ENCODE measurements at places on chromosomes 1 and 21.

GRCh38 chr21:33428669-33429068 lies 25.5 kb downstream of the IFNGR2 start:
- DNase-seq, result no peak

DNA sequence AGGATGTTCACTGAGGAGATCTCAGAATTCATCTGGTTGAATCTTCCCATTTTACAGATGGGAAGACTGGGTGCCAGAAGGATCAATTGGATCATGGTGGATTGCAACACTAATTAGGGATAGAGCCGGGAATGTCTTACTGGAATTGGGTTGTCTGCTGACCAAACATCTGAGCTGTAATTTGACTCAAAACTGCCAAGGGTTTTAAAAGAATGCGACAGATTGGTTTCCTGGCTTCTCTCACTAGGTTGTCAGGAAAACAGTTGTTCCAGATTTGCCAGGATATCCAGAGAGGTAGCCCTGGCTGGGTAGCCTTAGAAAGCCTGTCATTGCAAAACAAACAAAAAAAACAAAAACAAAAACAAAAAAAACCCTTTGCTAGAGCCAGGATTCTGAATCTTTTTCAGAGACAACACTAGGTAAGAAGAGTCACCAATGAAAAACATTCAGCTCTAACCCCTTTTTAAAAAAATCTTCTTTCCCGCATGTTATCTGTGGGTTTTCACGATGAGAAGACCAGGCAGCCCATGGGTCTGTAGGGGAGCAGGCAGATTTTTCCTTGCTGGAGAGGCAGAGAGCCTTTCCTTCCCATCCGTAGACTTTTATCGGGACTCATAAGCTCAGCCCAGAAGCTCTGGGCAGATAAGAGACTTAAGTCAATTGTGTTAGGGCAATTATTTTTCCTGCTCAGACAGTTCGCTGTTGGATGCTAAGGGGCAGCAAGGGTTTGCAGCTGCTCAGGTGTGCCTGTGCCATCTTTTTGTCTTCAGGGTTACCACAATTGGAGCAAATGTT lies 418.9 kb downstream of the PRDM2 start:
- DNase-seq, result no peak

- DNase-seq, result no peak
These were observed 493.2 kb upstream of the NFIA start for GRCh38 chr1:60589046-60589748.

DNA sequence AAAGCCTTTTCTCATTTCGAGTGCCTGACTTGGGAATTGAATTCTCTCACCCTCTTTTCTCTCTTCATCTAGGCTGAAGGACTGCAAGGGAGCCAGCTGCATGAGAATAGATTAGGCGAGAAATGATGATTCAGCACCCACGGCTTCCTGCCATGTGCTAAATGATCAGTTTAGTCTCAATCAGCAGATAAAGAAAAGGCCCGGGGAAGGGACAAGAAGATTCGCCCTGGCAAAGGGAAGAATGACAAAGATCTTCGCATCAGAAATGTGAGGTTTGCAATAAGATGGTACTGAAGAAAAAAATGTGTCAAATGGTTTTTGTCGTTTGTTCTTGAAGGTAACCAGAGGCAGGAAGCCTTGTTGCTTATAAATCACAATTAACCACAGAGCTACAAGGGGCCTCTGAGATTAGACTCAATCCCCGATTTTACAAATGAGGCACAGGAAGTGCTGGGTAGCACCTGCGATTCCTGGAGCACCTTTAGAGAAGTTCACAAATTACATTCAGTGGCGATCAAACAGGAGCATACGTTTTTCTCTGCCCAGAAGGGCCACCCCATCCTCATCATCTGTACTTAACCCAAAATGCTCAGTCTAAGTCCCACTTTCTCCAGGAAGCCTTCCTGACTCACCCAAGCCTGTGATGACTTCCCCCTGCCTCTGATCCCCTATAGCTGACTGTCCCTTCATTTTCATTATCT lies 183.4 kb downstream of the ZNF281 start:
- DNase-seq, result peak; percentile 35

- DNase-seq, result no peak
These were observed 109.5 kb upstream of the LMO4 start for GRCh38 chr1:87219141-87219540.

DNA sequence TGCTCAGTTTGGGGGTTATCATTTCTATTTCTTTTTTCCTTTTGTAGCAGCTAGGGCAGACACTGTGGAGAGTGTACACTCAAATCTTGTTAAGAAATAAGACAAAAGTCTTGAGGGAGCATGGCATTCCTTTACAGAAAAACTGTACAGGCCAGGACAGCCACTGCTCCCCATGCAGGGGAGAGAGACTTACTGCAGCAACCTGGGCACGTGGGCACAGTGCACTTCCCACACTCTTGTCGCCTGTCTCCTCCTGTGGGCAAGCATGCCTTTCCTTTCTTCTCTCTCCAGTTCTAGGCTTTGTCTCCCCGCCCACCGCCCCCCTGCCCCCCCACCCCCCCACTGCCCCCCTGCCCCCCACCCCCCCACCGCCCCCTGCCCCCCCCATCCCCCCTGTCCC lies 51.9 kb downstream of the PHC2 start:
- no peak for DNase-seq

DNA sequence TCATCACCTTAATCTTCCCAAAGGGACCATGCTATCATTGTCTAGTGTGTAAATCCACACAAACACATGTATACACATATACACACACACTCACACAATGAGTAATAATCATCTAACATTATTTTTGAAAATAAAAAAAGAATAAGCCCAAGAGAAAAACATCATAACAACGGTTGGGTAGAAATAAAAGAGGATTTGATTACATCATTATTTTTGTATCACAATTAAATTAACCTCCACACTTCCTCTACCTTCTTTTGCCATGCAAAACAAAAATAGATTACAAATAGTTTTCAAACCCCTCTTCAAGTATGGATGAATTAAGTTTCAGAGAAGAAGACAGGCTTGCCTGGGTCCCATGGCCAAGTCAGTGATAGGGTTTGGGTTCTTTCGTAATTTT lies 238.1 kb downstream of the VAV3 start:
- DNase-seq, result no peak

GRCh38 chr1:83997631-83998030 lies 1.3 kb downstream of the TTLL7 start:
- no peak for DNase-seq

DNA sequence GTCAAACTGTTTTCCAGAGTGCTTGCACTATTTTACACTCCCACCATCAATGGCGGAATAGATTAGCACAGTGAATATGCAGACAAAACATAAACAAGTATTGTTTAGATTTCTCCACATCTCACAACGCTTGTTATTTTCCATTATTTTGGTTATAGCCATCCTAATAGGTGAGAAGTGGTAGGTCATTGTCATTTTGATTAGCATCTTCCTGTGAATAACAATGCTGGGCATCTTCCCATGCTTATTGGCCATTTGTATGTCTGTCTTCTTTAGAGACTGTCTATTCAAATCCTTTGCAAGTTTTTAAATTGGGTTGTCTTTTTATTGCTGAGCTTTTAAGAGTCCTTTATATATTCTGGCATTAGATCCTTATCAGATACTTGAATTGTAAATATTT lies 54.7 kb downstream of the LRRC71 start:
- no peak for DNase-seq

- DNase-seq, result no peak
These were observed 604.6 kb downstream of the LRRIQ3 start for GRCh38 chr1:73593364-73593763.

- DNase-seq, result no peak
These were observed 42.7 kb downstream of the BCAR3 start for GRCh38 chr1:93638981-93639380.

DNA sequence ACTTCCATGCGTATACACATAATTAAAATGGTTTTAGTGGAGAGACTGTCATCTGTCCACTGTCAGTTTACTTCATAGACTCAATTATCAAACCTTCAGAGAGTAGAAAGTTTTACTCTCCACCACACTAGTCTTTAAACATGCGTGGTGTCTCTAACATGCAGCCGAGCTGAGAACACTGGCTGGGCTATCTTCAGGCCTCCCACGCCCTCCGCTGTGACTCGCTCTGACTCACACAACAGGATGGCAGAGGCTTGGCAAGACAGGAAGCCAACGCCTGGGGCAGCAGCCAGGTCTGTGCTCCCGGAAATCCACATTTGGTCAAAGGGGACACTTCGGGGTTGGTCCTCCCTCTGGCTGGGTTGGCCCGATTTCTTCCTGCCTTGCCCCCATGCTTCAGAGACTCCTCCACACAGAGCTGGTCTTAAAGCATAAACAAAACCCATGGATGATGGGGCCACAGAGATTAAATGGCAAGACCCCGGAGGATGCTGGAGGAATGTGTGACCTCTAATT lies 22.7 kb upstream of the IFNGR2 start:
- DNase-seq, result no peak

DNA sequence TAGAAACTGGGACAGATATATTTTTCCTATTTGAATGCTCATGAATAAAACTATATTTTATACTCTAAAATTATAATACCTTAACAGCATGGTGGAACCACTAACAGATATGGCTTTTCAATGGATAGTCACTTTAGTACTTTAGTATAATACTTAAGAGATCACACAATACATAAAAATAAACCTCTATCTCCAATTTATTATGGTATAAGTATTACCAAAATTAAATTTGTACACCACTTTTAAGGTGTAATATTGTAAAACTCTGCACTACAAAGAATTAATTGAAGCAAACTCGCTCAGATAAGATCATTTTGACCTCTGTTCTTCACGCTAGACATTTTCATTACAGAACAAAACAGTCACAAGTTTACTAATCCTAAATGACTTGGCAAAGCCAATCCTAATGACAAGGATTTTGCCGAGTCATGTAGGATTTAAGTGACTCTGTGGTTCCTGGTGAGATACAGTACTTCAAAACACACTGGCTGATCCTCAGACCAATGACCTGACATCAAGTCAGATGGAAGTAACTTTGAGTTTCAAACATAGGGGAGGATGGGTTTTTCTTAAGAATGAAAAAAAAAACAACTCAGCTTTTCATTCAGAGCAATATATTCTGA lies 200.6 kb downstream of the SMYD3 start:
- no peak for DNase-seq

DNA sequence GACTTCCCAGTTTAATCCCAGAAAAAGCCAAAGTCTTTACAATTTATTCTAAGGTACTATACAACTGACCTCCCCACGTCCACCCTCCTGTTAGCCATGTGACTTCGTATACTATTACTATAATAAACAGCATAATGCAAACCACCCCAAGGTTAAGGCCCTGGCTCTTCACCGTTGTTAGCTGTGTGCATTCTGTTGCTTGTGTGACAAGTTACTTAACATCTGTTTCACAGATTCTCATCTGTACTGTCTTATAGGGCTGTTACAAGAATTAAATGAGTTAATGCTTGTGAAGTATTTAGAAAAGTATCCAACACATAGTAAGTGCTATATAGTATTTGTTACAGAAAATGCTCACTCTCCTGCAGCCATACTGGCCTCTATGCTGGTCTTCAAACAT lies 15.7 kb downstream of the WARS2 start:
- DNase-seq, result no peak

GRCh38 chr1:25033030-25033827 lies 103.2 kb upstream of the RUNX3 start:
- DNase-seq, result no peak

DNA sequence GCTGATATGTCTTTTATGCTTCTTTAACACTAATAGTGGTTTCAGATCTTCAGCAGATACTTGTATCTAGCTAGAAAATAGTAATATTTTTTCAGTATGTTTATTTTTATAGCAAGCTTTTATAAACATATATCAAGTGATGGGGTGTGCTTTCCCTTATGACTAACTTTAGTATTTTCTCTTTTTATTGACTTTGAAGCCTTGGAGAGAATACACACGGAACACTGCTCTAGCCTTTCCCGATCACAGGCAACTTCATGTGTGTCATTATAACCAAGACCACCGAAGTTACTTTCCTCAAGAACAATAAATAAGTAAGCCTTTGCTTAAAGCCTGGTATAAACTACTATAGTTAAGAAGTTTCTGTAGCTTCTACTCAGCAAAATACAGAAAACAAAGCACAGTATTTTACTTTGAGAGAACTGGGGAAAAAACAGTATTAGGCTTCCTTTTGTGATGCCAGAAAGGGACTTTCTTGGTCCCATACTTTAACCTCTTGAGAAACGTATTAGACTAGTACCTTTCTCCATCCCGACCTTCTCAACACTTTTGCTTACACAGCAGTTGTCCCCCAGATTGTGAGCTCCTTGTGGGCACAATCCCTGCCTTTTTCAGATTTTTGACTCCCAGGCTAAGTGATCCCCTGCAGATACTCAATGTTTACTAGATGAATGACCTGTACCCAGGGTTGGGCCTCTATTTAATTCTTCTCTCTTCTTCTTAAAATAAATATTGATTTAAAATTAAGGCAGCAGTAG lies 3.3 kb downstream of the ADSS2 start:
- no peak for DNase-seq

- DNase-seq, result no peak
These were observed 491.2 kb upstream of the ZRANB2 start for GRCh38 chr1:71572038-71572437.

DNA sequence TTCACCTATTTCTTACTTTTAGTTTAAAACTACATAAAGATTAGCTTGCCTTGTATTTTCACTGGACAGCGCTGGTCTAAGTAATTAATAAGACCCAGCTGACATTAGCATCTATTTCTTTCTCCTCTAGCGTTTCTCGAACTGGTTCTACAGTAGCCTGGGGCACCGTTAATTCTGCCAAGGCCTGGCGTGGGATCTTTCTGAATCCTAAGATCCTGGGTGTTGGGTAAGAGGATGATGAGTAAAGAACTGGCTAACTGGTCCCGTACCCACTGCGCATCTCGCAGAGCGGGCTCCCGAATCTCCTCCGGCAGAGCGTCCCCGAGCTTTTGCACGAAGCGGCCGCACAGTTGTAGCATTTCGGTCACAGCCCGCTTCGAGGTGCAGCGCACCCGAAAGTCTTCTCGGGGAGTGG lies 309 bp downstream of the NSL1 start:
- peak; percentile 4 for DNase-seq

GRCh38 chr21:45582128-45582527 lies 39.9 kb upstream of the SLC19A1 start:
- no peak for DNase-seq

- DNase-seq, result no peak
These were observed 17.9 kb downstream of the PLXNA2 start for GRCh38 chr1:208225954-208226937.

GRCh38 chr1:6495041-6495441 lies 3.6 kb upstream of the PLEKHG5 start:
- DNase-seq, result no peak
